CD4-positive, alpha-beta T cell treated with Interleukin-4 for 1 hour (primary cell): ENCODE measurements at places on chromosomes 1 and 21.
A peak's percentile ranks its signal among the peaks of the same experiment; 100 is the strongest.

DNA sequence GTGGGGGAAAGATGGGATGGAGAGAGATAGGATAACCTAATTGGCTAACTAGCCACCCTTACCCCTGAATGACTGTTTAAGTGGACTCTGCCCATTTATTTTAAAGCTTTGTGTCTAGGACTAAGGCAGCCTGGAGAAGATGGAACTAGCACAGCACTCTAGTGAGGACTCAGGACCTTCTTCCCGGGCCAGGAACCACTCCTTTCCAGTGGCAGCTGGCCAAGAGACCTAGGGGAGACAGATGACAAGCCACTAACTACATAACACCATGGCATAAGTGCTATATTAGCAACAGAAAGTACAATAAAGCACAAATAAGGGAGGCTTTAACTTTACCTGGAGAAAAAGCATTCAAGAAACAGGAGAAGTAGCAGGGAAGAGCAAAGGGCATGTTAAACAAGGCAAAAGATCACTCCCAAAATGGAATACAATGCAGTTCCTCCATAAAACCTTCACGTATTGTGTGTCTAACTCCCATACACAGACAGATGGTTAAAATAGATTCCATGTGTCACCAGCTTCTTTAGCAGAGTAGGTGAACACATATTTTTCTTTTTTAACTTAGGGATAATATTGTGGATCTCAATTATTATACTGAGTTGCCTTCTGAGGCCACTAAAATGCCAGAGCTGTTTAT lies 20.6 kb downstream of the CLCA1 start:
- DNase-seq: no peak

DNA sequence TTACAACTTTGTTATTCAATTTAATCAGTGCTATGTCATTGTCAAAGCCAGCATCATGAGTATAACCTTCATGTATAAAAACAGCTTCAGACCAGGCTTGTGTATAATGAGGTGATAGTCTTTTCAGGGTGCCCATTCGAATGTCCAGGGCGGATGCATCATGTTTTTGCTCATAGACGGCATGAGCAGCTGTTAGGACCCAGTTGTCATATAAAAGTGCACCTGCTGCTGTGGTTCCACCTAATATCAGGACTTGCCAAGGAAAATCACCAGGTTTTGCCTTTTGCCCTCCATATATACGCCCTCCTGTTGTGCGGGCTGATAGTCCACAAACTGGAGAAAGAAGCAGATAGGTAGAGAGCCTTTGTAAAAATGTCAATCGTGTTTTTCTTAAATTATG lies 14.9 kb downstream of the TARDBP start:
- no peak for DNase-seq

- DNase-seq: no peak
These were observed 855 bp downstream of the DSCAM start for GRCh38 chr21:40846103-40846502.

DNA sequence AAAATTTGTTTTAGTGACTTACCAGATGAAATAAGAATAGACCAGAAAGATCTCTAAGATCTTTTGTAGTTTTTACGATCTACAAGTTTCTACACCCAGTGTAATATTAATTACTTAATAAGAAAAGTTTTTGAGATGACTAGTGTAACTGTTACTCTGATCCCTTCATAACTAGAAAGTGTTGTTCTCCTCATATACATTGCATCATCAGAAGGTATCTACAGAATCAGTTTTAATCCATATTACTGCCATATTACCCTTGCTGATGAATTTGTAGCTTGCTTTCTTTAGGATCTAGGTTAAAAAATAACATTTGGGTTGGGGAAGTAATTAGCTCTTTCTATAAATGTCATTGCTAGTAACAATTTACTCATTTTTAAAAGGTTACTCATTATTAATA lies 72.5 kb downstream of the GPR161 start:
- no peak for DNase-seq

GRCh38 chr21:22961258-22961657 lies 1963.0 kb downstream of the NCAM2 start:
- DNase-seq: no peak

DNA sequence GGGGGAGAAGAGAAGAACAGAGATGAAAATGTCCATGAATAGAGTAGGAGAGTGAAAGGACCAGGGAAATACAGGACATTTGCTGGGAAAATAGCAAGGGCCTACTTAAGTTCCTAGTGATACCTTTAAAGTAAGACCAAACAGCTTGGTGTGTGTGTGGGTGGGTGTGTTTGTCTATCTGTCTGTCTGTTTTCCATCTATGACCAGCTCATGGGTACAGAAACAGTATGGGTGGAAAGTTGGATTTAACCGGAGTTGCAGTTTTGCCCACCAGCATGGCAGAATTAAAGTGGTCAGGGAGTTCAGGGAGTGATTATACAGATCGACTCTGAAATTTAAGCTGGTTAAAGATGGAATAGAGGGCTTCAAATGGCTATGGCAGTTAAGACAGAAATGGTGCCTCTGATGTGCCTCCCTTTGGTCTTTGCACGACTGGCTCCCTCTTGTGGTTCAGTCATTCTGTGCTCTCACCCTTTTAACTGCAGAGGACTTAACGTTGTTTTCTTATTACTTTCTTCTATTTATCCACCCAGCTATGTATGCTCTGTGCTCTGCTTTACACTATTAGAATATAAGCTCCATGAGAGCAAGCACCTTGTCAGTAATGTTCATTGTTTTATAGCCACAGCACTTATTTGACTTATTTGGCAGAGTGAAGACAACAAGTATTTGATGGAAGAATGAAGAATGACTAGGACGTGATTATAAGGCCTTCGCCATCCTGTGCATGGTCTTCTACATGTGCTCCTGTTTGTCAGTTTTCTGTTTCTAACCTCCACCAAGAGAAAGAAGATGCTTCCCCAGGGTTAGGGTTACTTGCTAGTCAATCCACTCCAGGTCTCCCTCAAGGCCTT lies 72.7 kb upstream of the AK4 start:
- peak; percentile 82 for DNase-seq

GRCh38 chr21:40080385-40080784 lies 213.1 kb downstream of the PCP4 start:
- no peak for DNase-seq
